ENCODE measurements at places on chromosomes 4 and X.

GRCh38 chrX:48516285-48516684 lies 5.3 kb upstream of the EBP start:
- DNase-seq, result no peak

GRCh38 chrX:70979136-70979762 lies 48.4 kb upstream of the SLC7A3 start:
- DNase-seq, result no peak

- DNase-seq, result no peak
Measured at GRCh38 chrX:42771506-42772335, 6.2 kb downstream of the PPP1R2C start.

- no peak for DNase-seq
Measured at GRCh38 chr4:1419708-1420107, 13.5 kb upstream of the NKX1-1 start.

GRCh38 chr4:57091657-57092162 lies 18.5 kb downstream of the IGFBP7 start:
- no peak for DNase-seq

DNA sequence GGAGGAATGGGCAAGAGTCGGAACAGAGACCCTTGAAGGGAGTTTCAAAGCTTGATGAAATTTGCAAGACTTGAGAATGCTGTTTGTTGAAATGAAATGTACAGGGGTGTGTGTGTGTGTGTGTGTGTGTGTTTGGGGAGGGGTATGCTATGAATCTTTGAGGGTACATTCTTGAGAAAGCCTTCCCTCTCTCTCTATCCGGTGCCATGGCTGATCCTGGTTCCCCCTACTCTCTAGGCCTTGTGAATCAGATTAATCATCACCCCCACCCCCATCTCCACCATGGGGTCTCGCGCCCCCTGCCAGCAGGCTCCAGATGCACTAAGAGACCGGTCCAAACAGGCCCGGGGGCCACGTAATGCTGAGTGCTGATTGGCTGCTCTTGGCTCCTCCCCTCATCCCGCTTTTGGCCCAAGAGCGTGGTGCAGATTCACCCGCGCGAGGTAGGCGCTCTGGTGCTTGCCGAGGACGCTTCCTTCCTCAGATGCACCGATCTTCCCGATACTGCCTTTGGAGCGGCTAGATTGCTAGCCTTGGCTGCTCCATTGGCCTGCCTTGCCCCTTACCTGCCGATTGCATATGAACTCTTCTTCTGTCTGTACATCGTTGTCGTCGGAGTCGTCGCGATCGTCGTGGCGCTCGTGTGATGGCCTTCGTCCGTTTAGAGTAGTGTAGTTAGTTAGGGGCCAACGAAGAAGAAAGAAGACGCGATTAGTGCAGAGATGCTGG lies at the start of gene HTR2C:
TSS of gene HTR2C (plus strand) at position 441 of the 729 bp plus-strand sequence. CDS start 142,851 bp downstream, outside the sequence.
- DNase-seq, result no peak

- no peak for DNase-seq
Measured at GRCh38 chr4:102521570-102521969, 20.4 kb downstream of the NFKB1 start.

DNA sequence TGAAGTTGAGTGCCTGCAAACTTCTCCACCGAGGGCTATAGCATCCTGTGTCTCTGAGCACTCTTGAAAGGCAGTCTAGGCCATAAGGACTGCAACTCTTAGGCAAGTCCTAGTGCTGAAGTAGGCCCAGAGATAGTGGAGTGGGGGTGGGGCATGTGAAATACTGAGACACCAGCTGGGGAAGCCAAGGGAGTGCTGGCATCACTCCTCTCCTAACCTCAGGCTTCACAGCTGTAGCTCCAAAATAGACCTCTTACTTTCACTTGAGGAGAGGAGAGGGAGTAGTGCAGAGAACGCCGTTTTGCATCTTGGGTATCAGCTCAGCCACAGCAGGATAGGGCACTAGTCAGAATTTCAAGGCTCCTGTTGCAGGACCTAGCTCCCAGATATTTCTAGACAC lies 56.2 kb upstream of the CYSLTR1 start:
- no peak for DNase-seq

GRCh38 chr4:82900066-82900410 lies 497 bp upstream of the THAP9 start:
- DNase-seq, result no peak

DNA sequence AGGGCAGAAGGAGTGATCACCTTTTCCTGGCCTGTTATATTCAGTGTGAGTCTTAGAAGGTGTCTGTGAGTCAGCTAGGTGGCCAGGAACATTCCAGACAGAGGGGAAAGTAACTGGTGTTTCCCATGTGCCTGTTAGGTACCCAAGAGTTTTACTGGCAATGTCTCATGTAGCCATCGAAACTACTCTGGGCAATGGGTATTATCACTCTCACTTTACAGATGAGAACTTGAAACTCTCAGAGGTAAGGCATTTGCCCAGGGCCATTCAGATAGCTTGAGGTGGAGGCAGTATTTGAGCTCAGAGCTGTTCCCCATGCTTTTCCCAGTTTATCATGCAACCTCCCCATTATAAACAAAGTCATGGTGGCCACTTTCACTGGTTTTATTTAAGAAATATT lies 80.4 kb upstream of the NHS start:
- DNase-seq, result no peak

GRCh38 chr4:31877429-31877828 lies 1157.3 kb downstream of the PCDH7 start:
- DNase-seq, result no peak

- DNase-seq, result no peak
Measured at GRCh38 chr4:153207027-153207426, 2.8 kb downstream of the TRIM2 start.

DNA sequence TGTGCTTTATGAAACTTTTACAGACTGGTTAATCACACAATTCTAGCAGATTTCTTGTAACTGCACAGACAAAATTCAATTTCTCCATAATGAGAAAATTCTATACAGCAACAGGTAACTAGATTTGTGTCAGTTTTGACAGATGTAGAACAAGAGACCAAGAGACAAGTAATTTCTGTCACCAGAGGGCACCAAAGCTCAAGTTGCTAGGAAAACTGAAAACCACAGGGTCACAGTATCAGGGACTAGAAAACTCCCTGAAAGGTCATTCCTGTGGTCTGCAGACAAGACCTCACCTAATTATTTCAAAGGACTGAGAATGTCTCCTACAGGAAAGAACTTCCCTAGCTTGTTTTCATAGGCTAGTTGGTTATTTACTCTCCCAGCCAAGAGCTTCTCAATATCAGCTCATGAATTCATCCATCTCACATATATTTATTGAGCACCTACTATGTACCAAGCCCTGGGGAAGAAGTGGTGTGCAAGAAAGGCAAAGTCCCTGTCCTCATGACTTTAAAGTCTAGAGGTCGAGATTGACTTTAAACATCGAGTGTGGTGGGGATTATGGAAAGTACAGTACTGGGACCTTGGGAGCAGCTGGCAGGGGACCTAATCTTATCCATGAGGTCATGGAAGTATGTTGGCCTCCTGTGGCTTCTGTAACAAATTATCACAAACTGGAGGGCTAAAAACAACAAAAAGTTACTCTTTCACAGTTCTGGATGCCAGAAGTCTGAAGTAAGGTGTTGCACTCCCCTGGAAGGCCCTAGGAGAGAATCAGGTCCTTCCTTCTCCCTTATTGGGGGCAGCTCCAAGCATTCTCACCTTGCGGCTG lies 47.8 kb upstream of the SETD7 start:
- DNase-seq, result no peak

DNA sequence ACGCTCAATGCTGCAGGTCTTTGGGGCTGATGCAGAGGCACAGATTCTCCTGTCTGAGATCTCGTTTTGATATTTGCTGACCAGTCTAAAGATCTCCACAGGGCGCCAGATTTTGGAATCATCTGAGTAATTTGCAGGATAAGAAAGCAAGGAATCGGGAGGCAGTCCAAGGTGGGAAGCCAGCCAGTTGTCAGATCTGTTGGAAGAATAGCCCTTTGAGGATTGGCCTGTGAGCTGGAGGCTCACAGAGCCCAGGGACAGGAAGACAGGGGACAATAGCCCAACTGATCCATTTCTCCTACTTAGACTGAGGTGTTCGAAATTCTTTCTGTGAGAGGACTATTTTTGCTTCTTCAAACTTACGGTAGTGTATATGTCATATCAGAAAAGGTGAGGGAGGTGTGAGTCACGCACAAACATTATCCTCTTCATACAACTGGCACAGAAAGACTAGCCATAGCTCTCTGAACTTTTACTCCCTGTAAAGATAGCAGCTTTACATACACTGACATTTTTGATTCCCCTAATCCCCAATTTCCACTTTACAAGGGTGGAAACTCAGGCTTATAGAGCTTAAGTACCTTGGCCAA lies 8.8 kb downstream of the DIPK2B start:
- no peak for DNase-seq

DNA sequence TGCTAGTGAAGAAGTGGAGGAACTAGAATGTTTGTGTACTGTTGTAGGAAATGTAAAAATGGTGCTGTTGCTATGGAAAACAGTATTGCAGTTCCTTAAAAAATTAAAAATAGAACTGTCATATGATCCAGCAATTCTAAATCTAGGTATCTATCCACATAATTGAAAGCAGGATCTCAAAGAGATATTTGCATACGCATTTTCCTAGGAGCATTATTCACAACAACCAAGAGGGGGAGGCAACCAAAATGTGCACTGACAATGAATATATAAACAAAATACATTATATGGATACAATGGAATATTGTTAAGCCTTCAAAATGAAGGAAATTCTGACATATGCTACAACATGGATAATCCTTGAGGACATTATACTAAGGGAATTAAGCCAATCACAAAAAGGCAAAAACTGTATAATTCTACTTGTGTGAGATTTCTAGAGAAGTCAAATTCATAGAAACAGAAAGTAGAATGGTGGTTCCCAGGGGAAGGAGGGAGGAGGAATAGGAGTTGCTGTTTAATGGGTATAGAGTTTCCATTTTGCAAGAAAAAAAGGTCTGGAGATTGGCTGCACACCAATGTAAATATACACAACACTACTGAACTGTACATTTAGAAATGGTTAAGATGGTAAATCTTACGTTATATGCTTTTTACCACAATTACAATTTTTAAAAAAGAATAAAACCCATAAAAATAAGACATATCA lies 35.6 kb upstream of the KCNE5 start:
- DNase-seq, result no peak

DNA sequence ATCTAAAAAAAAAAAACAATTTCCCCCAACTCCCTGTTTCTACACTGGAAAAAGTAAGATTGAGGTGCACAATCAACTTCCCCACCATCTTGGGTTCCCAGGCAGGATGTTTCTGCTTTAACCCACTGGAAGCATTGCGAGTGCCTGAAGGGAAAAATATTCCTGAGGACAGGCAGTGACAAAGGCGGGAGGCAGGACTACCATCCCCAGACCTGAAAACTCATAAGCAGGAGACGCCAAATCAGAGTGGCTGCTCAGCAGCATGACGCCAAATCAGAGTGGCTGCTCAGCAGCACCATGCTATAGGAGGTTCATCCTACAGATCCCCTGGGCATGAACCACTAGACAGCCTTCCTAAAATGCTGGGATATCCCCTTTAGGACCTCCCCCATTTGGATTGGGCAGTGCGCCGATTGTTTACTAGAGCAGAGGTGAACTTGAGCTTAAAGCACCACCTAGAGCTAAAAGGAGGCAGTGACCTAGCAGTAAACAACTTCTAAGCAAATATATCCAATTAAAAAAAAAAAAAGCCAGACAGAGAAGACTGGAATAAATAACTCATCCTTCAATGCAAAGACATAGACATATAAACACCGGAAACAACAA lies 35.0 kb upstream of the GK start:
- DNase-seq, result no peak

- DNase-seq, result no peak
Measured at GRCh38 chr4:40507977-40508376, 121.7 kb downstream of the RBM47 start.

GRCh38 chr4:162457071-162457865 lies 293.5 kb upstream of the FSTL5 start:
- DNase-seq, result no peak

Measured in epithelial cell of proximal tubule (primary cell).